NCI-H187 treated with DMSO at 0.1 percent for 48 hours (cell line): ENCODE measurements at places on chromosomes 16 and 17.

DNA sequence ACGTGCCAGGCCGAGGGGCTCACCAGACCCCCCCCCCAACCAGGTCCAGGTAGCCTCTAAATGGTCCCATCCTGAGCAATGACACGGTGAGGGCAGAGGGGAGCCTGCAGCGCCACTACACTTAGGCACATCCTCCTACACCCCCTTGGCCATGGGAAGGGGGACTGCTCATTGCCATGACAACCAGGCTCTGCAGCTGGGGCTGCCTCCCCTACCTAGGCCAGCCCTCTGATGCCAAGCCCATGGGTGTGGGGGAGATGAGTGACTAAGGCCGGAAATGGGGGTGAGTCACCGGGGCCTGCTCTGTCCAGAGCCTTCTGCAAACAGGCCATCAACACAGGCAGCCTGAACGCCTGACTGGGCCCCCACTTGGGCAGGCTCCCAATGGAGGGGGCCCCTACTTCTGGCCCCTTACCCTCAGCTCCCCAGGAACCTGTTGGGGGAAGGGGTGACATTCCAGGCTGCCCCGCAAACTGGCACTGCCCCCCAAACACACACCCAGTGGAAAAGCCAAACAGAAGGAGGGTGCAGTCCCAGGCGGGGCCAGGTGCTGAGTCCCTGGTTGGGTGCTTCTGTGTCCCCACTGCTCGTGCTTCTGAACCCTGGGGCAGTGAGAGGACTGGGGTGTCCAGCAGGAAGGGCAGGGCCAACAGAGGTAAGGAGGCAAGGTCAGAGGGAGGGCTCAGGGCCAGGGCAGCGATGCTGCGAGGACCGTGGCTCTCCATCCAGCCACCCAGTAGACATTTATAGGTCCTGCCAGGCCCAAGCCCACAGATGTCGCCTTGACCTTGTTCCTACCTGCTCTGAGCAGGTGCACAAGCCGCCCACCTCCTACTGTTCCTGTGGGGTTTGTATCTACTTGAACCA lies 8.2 kb downstream of the PLCD3 start:
- no peak for DNase-seq

- no peak for DNase-seq
Observed at GRCh38 chr17:2500446-2500845, 11.2 kb downstream of the METTL16 start.

DNA sequence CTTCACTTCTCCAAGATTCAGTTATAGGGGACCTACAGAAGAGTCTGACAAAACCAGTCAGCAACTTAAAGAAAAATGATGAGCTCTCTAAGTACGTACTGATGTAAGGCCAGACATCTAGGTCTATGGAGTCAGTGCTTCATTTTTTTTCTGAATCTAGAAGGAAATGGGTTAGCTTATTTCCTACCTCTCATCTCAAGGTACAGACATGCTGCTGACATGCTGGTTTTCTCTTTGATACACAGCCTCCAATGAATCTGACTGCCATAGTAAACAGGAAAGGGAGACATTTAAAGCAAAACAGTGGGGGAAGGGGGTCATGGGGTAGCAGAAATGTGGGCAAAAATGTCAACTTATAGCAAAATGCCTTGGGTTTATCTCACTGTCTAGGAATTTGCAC lies 16.4 kb downstream of the CDR2 start:
- no peak for DNase-seq

DNA sequence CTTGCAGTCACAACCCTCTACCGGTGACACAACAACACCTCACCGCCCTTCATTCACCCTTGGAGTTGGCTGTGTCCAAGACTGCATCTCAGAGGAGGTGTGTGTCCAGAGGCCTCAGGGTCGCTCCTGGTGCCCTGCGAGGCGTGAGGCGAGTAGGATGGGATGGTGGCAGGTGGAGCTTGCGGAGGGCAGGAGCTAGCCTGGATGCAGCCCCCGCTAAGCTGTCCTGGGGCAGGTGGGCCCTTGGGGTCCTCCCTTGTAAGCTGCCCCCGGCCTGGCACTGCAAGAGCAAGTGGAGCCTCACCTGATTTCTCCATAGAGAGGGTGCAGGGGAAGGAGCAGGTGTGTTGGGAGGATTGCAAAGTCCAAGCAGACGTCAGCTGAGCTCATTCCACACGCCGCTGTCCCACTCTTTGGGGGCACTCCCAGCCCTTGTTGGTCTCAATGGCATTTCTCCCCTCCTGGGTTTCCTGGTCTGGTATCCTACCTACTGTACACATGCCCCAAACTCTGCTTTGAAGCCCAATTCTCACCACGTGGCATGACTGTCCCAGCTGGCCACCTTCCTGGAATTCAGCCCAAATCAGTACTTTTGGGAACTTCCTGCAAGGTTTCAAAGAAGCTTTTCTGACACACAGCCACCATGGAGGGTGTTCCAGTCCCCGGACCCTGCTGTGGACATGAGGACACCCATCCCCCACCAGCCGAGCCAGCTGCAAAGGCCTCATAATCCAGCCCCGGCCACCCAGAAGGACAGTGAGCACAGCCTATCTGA lies 18.1 kb upstream of the ICAM2 start:
- no peak for DNase-seq

- no peak for DNase-seq
Observed at GRCh38 chr17:9228408-9229159, 207.3 kb downstream of the NTN1 start.

GRCh38 chr17:39018267-39019134 lies 51.3 kb upstream of the FBXO47 start:
- DNase-seq, result no peak

DNA sequence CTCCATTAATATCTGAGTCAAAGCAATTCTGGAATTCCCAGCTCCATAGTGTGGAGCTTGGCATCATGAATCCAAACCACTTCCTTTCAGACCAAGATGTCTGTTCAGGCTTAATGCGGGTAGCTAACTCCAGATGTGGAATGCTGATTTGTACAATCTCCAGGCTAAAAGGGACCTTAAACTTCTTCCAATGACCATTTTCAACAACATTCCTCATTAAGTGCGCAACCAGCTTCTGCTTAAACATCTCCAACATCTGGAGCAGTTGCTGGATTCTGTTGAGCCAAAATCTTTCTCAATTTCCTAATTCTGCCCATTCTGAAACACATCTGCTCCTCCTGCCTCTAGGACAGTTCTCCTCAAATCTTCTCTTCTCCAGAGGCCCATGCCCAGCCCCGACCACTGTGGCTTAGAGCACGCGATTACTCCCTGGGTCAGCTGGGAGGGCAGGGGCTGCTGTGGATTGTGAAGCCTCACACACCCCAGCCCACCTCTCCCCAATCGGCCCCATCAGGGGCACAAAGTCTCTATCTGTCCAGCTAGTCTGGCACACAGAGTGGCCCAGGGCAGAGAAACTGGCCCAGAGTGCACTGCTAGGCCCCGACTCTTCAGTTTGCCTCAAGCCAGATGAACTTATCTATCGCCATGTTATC lies 36.2 kb downstream of the ASPA start:
- DNase-seq, result no peak

DNA sequence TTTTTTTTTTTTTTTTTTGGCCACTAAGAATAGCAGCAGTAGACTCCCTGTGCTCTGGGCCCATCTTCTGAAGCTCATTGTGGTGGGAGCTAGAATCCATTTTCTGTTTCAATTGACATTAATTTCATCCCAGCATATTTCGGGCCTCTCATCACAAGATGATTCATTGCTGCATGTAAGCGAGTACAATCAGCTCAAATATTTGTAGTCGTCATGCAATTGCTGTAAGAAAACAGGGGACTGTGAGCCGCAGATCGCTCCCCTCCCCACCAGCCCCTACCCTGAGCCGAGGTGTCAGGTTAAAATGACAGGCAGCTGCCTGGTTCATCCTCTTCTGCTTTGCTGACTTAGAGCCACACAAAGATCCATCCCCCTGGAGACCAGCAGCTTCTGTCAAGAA lies 358.8 kb upstream of the CDH5 start:
- no peak for DNase-seq

GRCh38 chr17:1714427-1714979 lies 4.3 kb upstream of the TLCD2 start:
- no peak for DNase-seq

DNA sequence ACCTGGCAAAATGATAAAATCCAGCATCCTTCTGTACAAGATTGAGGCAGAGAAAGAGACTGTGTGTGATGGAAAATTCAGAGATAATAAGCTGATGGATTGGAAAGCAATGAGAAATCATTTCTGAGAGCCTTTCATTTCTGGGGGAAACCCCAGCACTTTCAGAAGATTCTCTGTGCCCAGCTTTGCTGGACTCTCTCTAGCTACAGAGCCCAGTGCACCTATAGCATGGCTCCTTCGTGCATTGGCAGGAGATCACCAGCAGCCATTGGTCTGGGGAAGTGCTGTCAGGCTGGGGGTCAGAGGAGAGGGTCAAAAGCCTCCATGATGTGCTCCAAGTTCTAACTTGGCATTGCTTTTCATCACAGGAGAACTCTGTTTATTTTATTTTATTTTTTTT lies 259.9 kb downstream of the SOX9 start:
- DNase-seq, result no peak

- no peak for DNase-seq
Observed at GRCh38 chr17:55496094-55496881, 15.0 kb downstream of the SMIM36 start.
